Right ventricle myocardium superior (tissue), 1 donor: ENCODE measurements at places on chromosomes 6 and 20. TPM values are rescaled to one million over a fixed set of nuclear protein-coding genes. Genes with fewer than 3 reads are reported as not detected.

- DNase-seq = no peak
These were observed 56.3 kb upstream of the EYA4 start for GRCh38 chr6:133184798-133185372.

GRCh38 chr20:10474606-10475184 lies 39.6 kb downstream of the SLX4IP start:
- DNase-seq = peak; percentile 64

DNA sequence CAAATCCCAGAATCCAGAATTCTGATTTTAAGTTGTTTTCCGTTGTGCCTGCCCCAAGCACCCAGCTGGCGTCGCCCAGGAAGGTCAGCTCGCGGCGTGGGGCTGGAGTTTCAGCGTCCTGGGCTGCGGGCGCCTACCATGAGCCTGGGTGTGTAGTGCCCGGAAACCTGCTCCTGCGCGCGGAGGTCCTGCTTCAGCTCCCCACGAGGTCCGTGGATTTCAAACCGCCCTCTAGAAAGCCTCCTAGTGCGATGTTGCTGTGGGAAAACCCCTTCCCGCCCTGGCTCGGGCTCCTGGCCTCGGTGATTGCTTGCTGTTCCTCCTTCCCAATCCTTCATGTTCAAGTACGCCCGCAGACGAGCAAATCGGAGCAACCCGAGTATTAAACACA lies 51.3 kb upstream of the NRN1 start:
- no peak for DNase-seq

- no peak for DNase-seq
These were observed 438.1 kb downstream of the HACE1 start for GRCh38 chr6:104421650-104422049.

- DNase-seq = no peak
These were observed 206.7 kb downstream of the MOXD1 start for GRCh38 chr6:132194529-132194928.

DNA sequence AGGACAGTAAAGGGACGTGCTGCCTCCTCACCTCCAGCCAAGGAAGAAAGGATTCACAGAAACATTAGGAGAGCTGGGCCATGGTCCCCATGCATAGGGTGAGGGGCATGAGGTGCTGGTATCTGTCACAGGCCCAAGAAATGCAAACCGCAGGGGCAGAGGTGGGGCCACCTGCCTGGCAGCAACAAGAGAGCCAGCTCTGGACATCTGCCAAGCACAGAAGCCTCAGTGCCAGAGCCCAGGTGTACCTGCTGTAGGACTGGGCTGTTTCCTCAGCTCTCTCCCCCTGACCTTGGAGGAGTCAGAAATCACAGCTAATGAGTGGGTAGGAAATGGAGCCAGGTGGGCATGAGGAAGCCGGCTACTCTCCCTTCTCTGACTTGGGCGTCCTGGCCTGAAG lies 45.3 kb downstream of the SLC2A12 start:
- DNase-seq = no peak

DNA sequence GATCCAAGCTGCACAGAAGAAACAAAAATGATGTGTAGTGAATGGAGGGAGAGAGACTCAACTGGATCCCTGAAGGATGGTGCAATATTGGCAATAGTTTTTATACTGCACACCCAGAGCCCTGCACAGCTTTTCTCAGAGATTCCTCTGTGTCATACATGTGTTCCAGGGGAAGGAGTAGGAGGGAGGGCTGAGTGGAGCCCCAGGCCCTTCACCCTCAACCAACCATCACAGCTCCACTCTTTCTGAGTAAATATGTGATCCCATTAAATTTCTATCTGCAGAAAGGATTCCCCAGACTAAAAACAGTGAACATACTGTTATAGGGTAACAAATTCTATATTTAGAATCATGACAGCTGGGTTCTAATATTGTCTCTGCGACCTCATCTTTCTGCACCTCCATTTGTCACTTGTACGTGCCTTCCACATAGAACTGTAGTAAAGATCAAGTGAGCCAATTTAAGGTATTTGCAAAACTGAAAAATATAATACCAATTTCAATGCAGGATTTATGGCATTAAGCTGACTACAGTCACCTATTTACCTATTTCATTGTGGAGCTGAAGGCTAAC lies 421.4 kb upstream of the NRSN1 start:
- DNase-seq = no peak

GRCh38 chr6:47721189-47721588 lies 22.8 kb downstream of the ADGRF4 start:
- DNase-seq = no peak

GRCh38 chr20:9311132-9311531 lies 203.3 kb upstream of the LAMP5 start:
- DNase-seq = no peak

DNA sequence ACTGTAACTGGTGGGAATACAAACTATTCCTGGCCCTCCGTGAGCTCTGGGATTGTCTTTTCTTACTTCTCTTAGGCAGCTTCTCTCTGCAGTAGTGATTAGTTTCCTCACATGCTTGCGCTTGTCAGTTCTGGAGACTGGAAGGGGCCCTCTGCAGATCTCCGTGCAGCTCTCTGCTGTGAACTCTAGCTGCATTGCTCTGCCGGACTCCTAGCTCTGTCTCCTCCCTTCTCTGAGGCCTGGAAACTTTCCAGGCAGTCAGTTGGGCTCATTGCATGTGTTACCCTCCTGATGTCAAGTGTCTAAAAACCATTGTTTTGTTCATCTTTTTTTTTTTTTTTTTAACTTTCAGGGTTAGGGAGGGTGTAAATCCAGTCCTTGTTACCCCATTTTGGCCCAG lies 102.3 kb downstream of the CTNNBL1 start:
- no peak for DNase-seq

GRCh38 chr20:21618759-21619416 lies 86.6 kb upstream of the PAX1 start:
- DNase-seq = no peak

DNA sequence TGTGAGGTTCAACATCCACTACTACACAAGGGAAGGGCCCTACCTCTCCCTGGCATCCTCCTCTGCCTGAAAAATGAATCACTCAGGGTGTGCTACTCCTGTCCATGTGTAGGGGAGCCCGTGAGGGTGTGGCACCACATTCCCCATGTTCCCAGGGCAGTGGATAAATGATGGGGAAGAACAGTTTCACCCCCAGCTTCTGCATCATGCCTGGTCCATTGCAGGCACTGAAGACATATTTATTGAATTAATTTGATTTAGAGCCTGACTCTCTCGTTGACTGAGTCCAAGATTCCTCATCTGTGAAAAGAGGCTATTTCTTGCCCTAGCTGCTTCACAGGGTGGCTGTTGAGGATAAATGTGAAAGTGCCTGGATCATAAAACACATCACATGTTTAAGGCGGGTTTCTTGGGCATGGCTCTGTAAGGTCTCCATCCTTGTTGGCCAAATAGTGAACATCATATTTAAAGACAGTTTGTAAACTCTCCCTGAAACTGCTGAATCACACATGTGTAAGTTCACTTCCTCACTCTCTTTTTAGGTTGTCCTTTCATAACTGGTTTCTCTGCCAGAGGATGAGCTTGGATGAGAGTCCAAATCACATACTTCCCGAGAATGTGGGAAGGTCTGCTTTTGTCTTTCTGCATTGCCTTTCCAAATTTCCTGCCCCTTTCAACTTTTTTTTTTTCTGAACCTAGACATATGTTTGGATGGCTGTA lies 79.7 kb upstream of the FYN start:
- DNase-seq = no peak

The RIN2 gene
- 52.4 TPM for total RNA-seq

The TP53INP2 gene
- 108 TPM for total RNA-seq

The CST5 gene
- total RNA-seq = not detected

The SNX21 gene
- 22.1 TPM for total RNA-seq

The PRSS16 gene
- total RNA-seq = not detected

The HLA-DRB5 gene
- 17.7 TPM for total RNA-seq

The TREM1 gene
- total RNA-seq = 0.67 TPM

The SNX9 gene
- total RNA-seq = 34.4 TPM
